ENCODE measurements at places on chromosomes 6 and 20.
A peak's percentile ranks its signal among the peaks of the same experiment; 100 is the strongest.

- DNase-seq, result no peak
Measured at GRCh38 chr20:843912-844311, 10.4 kb downstream of the FAM110A start.

DNA sequence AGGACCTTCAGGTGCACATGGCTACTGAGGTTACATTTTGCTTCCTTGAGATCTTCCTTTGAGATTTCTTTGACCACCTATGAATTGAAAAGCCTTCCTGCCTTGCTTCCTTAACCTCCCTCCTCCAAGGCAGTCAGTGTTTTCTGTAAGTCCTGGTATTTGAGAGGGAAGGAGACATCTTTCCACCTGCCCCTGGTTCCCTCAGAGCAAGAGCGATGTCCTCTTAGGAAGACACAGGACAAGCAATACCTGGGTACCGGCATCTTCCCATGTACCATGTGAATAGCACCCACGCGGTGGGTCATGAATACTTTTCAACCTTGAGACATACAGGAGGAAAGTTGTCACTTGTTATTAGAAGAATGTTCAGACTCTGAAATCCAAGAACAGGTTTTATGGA lies 37.1 kb downstream of the GINS1 start:
- DNase-seq, result no peak

- peak; percentile 31 for DNase-seq
Measured at GRCh38 chr20:588932-589672, 21.0 kb downstream of the TCF15 start.

- no peak for DNase-seq
Measured at GRCh38 chr20:53829724-53830521, 236.3 kb upstream of the ZNF217 start.

DNA sequence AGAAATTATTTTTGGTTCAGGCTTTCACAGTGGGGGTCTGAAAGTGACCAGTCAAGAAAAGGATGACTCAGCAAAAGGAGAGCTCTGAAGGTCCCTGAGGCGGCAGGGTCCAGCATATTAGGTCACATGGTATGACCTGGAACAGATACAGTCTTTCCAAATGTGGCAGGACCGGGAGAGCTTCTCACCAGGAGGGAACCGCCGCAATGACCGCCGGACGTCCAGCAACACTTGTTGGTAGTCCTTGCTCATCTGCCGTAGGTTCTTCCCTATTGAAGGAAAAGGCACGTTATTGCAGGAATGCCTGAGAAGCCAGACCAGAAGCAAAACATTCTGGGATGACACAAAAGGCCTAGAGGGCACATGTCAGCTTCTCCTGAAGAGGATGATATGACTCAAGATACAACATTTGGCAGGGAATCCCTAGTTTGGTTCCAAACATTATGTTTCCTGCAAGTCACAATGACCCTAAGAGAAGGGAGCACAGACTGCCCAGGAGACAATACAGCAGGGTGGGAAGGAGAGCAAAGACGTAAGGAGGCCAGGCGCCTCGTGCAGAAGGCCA lies 17.4 kb downstream of the TBC1D20 start:
- DNase-seq, result no peak

DNA sequence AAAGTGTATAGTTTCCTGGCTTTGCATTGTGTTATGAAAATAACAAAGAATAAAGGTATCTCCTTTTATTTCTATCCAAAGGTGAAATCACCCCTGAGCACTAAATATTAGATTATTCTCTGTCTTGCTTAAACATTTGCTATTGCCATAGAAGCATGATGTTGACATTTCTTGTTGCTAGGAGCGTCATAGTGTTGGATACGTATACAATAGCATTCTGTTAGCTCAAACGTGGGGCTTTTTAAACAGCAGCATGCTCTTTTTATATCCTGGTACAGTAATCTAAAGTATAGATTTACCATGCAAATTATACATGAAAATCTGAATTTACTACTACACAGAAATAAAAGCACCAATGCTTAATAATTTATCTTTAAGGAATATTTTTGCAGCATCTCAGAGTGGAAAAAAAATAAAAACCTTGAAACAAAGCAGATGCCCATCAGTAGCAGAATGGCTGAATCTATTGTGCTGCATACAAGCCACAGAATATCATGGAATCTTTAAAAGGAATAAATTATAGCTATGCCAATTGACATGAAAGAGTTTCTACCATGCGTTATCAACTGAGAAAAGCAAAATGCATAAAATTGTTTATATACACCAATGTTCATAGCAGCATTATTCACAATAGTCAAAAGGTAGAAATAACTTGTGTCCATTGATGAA lies 9.6 kb upstream of the HSF2 start:
- DNase-seq, result no peak

GRCh38 chr6:159229651-159230051 lies 60.5 kb downstream of the FNDC1 start:
- DNase-seq, result peak; percentile 66

GRCh38 chr20:2706688-2707352 lies 14.2 kb downstream of the EBF4 start:
- no peak for DNase-seq

DNA sequence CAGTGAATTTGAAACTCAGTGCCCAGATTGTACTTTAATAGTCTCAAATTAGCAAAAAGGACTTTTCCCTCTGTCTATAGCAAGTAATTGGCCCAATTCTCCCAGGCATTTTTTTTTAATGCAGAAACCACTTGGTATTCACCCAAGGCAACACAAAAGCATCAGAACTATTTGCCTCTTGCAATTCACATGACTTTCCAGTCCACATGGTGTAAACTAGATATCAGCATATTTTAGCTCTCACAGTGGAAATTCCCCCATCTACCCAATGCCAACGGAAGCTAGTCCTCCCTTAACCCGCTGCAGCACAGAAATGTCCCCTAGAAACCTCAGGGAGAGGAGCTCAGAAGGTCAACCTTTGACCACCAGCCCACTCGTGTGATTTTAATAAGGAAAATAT lies 103.4 kb upstream of the CDYL start:
- no peak for DNase-seq

- DNase-seq, result no peak
Measured at GRCh38 chr20:16072220-16072619, 501.0 kb downstream of the KIF16B start.

- DNase-seq, result no peak
Measured at GRCh38 chr20:57034001-57034400, 232.4 kb downstream of the BMP7 start.

DNA sequence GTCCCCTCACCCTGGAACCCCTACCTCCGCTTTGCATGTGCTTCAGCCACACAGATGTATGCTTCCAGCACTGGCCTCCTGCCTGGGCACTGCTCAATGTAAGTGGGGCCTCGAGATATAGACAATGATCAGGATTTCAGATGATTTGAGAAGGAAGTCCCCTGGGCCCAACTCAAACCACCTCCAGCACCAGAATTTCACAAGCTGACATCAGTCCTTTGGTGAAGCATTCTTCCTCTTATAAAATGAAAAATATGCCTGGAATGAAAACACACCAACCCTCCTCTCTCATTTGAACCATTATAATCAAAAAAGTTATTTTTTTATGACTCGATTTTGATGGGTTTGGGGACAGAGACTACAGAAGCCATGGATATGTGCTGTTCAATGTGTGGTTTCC lies 48.5 kb downstream of the BTBD3 start:
- no peak for DNase-seq

DNA sequence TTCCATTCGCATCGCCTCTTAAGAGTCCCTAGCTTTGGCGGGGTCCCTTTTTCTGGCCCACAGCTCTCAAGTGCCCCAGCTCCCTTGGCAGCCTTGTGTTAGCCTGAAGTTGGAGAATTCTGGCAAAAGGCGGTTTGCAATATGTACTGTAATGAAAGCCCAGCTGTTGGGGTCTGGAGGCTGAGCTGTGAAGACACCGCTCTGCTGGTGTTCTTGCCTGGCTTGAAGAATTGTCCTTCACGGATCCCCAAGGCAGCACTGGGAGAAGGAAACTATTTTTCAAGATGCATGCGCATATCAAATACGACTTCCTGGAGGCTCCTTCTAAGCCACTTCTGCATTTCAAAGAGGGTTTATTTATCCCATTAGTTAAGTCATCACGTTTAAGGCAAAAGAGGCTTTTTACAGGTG lies 21.4 kb upstream of the CITED2 start:
- no peak for DNase-seq

- DNase-seq, result no peak
Measured at GRCh38 chr6:113620386-113620785, 236.8 kb upstream of the MARCKS start.

DNA sequence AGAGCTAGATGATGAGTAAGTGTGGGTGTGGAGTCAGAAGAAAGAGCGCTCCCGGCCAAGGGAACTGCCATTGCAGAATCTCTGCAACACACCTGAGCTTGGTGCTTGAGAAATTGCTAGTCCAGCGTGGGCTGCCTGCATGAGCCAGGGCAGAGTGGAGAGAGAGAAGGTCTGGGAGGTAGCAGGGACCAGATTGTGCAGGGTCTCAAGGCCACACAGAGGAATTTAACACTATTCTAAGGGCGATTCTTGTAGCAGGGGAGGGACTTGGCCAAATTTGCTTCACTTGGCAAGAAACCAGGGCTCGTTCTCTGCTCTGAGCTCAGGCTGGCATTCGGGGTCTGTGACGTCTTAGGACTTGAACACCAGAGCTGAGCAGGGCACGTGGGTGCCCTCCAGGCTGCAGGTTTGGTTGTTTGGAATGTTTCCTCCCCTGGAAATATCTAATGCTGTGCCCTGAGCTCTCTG lies 53.5 kb downstream of the BCAS4 start:
- DNase-seq, result no peak

GRCh38 chr20:24376311-24377099 lies 92.9 kb upstream of the SYNDIG1 start:
- no peak for DNase-seq

DNA sequence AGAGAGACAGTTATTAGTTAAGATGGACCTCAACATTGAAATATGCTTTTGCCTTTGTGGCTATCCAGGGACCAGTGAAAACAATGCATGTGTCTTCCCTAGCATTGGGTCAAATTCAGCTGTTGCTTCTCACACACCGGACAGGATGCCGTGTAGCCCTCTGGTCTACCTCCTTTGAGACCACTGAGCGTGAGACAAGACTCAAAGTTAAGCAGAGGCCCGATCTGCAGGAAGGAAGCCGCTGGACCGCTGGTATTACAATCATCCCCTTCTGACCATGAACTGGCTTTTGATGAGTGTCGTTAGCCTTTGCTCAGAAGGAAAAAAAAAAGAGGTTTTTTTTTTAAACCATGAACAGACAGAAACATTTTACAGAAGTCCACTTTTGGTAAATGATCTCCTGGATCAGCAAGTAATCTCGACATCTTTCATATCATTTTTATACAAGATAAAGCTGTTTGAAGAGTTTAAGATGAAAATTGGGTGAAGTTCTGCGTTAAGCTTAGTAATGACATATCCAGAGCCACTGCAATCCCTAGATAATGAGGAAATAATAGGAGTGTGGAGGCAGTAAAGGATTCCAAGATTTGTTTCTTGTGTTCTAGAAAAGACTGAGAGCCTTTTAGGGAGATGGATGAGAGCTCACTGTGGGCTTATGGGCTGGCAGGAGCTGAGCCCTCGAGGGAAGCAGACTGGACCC lies 622.8 kb downstream of the QKI start:
- DNase-seq, result no peak

GRCh38 chr20:41437836-41438235 lies 71.2 kb upstream of the EMILIN3 start:
- no peak for DNase-seq

DNA sequence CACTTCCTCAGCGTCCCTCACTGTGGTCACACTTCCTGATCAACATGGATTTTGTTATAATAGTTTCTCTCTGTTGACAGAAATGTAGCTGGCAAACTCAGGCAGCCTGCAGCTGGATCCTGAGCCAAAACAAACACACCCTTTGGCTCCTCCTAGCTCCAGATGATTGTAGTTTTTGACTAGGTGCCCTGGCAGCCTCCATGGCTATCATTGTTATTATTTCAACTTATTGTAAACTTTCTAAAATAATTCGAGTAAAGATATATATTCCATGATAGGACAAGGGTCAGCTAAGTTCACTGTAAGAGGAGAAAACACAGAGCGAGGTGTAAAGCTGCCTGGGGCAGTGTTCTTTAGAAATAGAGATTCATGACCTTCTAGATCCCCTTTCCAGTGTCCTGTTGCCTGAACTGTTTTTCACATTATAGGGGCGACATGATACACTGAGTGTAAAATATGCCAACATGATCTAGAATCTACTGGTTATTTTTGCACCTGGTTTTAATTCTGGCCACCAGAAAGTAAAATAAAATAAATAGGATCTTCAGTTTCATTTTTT lies 98.2 kb upstream of the HDGFL1 start:
- no peak for DNase-seq

GRCh38 chr6:134690048-134690447 lies 259.9 kb downstream of the ALDH8A1 start:
- DNase-seq, result no peak
